IPS-NIHi11 (cell line): ENCODE measurements at places on chromosomes 1 and 21.

GRCh38 chr1:223738465-223739365, 26.4 kb downstream of the CAPN2 start:
- no peak for DNase-seq

GRCh38 chr1:163275222-163275621, 46.5 kb upstream of the NUF2 start:
- no peak for DNase-seq

GRCh38 chr1:238826891-238827290, 559.5 kb upstream of the CHRM3 start:
- no peak for DNase-seq

DNA sequence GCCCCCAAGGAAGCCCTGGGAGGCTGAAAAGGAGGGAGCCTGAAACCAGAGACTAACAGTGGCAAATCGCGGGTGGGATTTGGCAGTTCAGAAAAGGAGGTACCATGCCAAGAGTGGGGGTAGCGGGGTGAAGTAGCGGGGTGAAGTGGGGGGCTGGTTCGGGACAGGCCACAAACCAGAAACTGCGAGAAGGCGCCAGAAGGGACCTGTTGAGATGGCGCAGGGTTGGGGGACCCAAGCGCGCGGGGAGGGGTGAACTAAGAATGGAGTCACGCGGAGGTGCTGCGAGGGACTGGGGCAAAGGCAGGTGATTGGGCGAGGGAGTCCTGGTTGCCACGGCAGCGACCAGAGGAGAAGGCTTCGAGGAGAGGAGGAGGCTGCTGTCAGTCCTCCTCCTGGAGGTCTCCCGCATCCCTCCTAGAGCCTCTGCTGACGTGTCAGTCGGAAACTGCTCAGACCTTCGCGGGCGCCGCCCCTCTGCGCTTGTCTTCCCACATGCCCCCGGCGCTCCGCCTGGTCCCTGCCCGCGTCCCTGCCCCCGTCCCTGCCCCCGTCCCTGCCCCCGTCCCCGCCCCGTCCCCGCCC, 438 bp upstream of the MIA3 start:
- peak; percentile 93 for DNase-seq

DNA sequence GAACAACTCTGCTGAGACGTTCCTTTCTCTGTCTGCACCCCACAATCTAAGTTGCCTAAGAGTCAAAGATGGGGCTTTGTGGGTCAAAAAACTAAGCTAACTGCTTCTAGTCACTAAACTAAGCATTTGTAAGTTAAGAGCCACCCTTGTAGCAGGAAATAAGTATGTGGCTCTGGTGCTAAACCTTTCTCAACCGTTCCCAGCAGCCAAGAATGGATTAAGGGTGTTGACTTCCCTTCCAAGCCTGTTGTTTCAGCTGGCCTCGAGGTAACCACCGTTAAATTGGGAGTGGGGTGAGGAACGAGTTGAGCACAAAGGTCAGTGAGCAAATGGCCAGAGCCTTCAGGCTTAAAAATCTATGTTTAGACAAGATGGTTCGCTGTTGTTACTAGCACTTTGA, 169.1 kb downstream of the TRIM33 start:
- no peak for DNase-seq

DNA sequence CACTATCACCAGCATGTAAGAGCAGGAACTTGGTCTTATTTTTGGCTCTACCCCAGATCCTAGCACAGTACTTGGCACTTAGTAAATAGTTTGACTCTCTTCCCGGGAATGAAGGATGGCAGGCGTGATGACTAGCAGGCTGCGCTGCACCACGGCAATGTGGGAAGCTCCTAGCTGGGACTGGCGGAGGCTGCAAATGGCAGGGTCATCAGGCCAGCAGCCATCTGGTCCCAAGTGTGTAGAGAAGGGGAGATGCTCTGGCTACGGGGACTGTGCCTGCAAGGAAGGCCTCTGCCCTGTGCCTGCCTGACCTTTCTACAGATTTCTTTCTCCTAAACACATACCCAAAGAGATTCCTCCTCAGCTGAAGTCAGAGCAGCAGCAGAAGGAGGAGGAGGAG, 95.0 kb downstream of the KCND3 start:
- DNase-seq: no peak

- DNase-seq: no peak
Observed at GRCh38 chr1:198161718-198162090, 4.9 kb downstream of the NEK7 start.

DNA sequence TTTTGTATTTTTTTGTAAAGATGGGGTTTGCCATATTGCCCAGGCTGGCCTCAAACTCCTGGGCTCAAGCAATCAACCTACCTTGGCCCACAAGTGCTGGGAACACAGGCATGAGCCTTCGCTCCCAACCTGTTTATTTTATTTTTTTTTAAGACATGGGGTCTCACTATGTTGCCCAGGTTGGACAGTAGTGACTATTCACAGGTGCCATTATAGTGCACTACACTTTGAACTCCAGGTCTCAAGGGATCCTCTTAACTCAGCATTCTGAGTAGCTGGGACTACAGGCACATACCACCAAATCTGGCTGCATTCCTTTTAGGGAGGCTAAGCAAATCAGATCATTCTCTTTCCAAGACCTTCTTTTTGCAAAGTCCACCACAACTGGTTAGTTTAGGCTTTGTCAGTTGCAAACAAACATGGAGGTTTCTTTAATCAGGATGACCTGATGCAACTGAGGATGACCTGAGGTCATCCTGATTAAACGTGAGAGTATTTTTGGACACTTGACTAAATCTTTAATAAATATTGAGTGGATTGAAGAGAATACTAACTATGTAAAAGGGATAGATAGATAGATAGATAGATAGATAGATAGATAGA, 30.0 kb upstream of the RALGPS2 start:
- DNase-seq: no peak

- DNase-seq: no peak
Observed at GRCh38 chr1:167484726-167485502, 33.4 kb downstream of the CD247 start.

DNA sequence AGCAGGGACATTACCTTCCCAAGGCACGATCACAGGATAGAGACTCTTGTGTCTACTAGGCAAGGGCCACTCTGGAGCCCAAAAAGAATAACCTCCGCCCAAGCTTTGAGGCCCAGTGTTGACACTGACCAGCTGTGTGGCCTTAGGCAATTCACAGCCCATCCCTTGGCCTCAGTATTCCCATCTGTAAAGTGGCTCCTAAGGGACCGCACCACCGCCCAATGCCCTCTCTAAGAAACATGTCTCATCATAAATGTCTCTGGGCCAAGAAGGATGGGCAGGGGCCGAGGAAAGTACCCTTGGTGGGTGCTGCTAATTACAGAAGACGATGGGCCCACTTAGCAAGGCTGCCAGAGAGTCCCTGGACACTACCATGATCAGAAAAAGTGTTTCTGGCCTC, 628 bp downstream of the ARHGEF19 start:
- DNase-seq: no peak

- DNase-seq: peak; percentile 67
Observed at GRCh38 chr1:6889875-6890480, 104.7 kb downstream of the CAMTA1 start.

DNA sequence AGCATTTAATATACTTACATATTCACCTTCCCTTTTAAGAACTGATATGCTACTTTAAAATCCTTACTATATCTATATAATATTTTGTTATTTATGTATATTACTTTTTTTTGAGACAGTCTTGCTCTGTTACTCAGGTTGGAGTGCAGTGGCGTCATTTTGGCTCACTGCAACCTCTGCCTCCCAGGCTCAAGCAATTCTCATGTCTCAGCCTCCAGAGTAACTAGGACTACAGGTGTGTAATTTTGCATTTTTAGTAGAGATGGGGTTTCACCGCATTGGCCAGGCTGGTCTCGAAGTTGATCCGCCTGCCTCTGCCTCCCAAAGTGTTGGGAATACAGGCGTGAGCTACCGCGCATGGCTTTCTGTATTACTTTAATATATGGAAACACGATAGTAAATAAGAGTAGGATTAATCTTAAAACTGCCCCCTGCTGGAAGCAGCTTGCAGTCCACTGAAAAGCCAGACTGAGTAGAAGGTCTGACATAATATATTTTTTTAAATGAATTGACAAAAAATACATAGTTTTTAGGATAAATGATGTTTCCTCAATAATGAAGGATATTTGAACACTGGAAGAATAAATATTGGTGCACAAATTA, 24.4 kb downstream of the RCAN3 start:
- DNase-seq: peak; percentile 35

GRCh38 chr1:92536980-92537884, 50.5 kb upstream of the GFI1 start:
- no peak for DNase-seq

- peak; percentile 75 for DNase-seq
Observed at GRCh38 chr21:39022863-39023693, 160.2 kb downstream of the PSMG1 start.

GRCh38 chr21:26077521-26077920, 93.0 kb downstream of the APP start:
- no peak for DNase-seq

DNA sequence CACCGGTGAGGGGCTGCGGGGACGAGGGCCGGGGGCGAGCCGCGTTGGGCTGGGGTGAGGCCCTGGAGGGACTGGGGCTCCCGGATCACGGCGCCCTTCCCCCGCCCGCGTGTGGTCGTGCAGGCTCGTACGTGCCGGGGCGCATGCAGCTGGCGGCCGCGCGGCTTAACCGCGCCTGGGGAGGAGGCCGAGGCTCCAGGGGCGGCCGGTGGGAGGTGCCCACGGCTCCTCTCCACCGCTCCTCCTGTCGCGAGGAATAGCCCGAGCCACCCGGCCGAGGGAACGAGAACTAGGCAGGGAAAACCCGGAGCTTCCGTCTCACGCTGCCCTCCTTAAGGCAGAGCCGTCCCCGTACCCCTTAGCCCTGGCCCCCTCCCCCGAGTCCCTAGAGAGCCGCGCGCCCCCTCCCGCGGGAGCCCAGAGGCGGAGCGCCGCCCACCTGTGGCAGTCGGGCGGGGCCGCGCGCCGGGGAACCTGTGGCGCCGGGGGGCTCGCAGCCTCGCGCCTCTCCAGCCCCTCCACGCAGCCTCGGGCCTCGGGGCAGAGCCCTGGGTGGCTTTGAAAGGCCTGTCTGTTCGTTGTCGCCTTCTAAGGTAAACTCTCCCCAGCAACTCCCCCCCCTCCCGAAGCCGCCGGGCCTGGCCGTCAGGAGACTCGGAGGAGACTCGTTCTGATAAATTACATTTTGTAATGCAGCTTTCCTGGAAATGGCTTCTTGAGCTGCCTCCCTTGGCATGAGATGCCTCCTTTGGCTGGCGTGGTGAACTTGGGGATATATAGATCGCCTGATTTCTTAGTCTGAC, 746 bp downstream of the AK4 start:
- DNase-seq: peak; percentile 52

DNA sequence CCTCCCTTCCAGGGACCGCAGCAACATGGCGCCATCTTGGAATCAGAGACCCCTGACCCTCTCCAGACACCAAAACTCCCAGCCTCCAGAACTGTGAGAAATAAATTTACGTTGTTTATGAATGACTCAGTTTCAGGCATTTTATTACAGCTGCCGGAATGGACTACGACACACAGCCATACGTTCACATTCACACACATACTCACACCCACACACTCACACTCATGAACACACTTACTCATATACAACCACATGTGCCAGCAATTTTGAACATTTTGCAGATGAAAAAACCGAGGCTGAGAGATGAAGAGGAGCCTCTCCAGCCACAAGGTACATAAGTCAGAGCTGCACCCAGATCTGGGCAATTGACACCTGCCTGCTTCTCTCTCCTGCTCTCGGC, 151.0 kb upstream of the RAB4A start:
- DNase-seq: no peak

- no peak for DNase-seq
Observed at GRCh38 chr1:109199710-109200109, 14.0 kb upstream of the SARS1 start.

DNA sequence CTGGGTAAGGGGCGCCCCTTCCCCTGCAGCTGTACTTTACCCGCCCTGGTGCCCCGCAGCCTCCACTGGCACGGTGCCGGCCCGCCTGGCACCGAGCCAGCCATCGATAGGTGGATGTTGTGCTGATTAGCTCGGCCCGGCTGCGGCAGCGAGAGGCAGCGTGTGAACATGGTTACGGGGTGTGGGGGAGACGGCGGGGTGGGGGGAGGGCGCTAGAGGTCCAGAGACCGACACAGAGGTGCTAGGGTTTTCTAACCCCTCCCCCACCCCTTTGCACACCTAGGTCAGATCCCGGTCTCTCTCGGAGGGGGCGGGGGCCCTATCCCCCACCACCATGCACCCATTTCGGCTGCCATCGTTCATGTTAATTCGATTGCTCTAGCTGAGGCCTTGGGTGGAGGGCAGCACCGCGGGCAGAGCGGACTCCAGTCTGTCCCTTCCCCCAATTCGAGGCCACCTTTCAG, 6.7 kb downstream of the EFNA4 start:
- no peak for DNase-seq

DNA sequence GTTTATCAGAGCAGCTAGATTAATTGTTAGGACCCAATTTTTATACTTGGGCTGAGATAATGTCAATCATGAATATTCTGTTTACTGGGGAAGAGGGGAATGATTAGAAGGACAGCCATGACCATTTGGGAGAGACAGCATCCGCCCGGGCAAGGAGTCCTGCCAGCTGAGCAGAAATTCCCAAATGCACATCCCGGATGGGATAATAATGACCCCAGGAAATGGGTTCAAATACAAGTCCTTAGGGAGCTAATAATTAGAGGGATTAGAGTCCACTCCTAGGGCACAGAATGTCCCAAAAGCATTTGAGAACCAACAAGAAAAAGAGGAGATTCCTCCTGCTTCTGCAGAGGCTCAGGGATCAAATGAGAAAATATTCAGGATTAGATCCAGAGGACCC, 115.9 kb downstream of the LRRC53 start:
- DNase-seq: no peak

- no peak for DNase-seq
Observed at GRCh38 chr1:156705321-156705917, at the start of gene CRABP2. Gene CRABP2, minus strand, starts transcription at chr1:156705583. Its CDS starts 137 bp downstream, at chr1:156705446.

DNA sequence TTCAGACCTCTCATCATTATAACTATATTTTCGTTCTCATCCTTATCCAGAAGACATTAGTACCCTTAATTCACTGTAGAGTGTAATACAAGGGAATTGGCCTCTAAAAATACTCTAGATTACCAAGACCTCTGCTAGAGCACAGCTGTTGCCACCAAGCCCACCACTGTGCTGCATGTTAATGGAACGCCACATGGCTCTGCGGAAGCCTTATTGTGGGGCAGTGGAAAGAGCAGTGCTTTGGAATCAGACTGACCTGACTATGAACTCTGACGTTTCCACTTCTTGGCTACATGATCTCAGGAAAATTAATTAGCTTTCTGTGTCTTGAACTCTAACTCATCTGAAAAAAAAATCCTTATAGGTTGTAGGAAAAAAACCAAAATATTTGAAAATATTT, 222.1 kb downstream of the LMX1A start:
- DNase-seq: no peak

DNA sequence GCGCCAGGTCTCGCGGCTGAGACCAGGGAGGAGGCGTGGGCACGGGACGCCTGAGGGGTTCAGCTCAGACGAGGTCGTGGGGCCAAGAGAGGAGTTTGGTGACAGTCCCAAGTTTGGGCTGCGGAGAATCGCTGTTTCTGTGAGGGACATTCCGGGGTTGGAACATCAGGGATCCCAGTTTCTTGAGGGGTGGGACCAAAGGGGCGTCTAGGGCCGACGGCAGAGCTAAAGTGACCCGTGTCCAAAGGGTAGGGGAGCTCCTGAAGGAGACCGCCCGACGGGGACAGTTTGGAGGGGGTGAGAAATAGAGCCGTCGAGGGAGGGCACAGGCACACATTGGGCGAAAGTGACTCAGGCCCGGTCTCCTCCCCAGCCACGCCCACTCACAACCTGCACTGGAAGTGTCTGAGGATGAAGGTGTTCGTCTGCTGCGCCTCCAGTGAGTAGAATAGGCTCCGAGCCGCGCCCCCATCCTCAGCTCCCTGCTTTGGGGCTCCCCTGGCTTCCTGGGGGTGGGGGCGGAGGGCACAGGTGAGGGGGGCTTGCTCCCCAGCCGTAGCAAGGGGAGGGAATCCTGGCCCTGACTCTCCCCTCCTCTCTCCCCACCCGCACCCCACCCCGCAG, 7.0 kb downstream of the EFNA3 start:
- DNase-seq: peak; percentile 31
